ENCODE measurements at places on chromosomes 1 and 21. TPM values are rescaled to one million over a fixed set of nuclear protein-coding genes. Genes with fewer than 3 reads are reported as not detected.

GRCh38 chr21:17427831-17428483 is 84.9 kb upstream of the CXADR start:
- no peaks in the 10 kb centered on the region for H3K36me3 ChIP-seq
- H3K4me1 ChIP-seq: no peaks in the 10 kb centered on the region
- no peak overlapping the region for H3K4me3 ChIP-seq
- DNase-seq: no peak

GRCh38 chr1:108059945-108060344 is 95.0 kb upstream of the VAV3 start:
- DNase-seq: no peak
- peaks cover 40% of the 10 kb centered on the region for H3K4me1 ChIP-seq
- no peak overlapping the region for H3K27ac ChIP-seq
- H3K4me3 ChIP-seq: no peak overlapping the region

DNA sequence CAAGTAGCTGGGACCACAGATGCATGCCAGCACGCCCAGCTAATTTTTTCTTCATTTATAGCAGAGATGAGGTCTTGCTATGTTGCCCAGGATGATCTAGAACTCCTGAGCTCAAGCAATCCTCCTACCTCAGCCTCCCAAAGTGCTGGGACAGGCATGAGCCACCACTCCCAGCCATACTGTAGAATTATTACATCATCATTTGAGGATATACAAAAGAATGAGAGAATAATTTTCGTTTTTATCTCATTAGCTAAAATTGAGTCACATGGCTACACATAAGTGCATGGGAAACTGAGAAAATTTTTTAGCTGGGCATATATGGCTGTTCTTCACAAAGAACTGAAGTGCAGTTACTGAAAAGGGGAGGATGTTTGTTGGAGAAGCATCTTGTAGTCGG is 21.2 kb downstream of the STXBP3 start:
- no peak for DNase-seq
- H3K27ac ChIP-seq: no peak overlapping the region
- no peaks in the 10 kb centered on the region for H3K4me1 ChIP-seq
- peaks cover 70% of the 10 kb centered on the region for H3K36me3 ChIP-seq
- no peak overlapping the region for H3K4me3 ChIP-seq

- H3K4me3 ChIP-seq: no peak overlapping the region
- H3K27ac ChIP-seq: no peak overlapping the region
- DNase-seq: no peak
- H3K36me3 ChIP-seq: no peaks in the 10 kb centered on the region
Observed at GRCh38 chr1:229252228-229252984, 18.5 kb upstream of the RAB4A start.

- peaks cover 12% of the 10 kb centered on the region for H3K36me3 ChIP-seq
- H3K4me3 ChIP-seq: peak within 1 kb of the TSS; percentile 98
- peak within 1 kb of the TSS; percentile 100 for H3K27ac ChIP-seq
- peak; percentile 85 for DNase-seq
- no peaks in the 10 kb centered on the region for H3K27me3 ChIP-seq
- peaks cover 50% of the 10 kb centered on the region for H3K4me1 ChIP-seq
Observed at GRCh38 chr1:153535242-153536011, at the start of gene S100A6. S100A6 (minus strand) TSS chr1:153535991; CDS start chr1:153535339, 652 bp downstream.

DNA sequence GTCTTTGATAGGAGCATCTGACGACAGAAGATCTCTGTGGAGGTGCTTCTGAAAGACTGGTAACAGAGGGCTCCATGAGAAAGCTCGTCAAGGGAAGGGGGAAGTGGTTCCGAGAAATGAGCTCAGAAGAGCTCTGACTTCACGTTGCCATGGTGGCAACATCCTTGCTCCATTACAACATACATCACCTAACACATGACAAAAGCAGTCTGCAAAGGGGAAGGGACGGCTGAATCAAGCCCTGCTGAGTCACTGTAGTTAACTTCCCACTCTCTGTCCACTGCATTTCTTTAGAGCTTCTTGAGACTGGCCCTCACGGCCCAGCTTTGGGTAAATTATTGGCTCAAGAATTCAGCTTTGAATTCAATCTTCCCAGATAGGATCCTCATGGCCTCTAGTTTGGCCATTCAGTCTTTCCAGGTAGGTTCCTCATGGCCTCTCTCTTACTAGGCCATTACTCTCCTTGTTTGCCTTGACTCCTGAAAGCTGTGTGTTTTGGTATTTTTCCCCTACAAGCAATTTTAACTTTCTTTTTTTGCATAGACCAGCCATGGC is 88.0 kb upstream of the ZNF648 start:
- peaks cover 34% of the 10 kb centered on the region for H3K4me1 ChIP-seq
- H3K27me3 ChIP-seq: no peaks in the 10 kb centered on the region
- H3K4me3 ChIP-seq: no peak overlapping the region
- no peaks in the 10 kb centered on the region for H3K36me3 ChIP-seq
- H3K27ac ChIP-seq: peak overlapping the region; percentile 94
- DNase-seq: peak; percentile 63

GRCh38 chr1:227428803-227429202 is 110.5 kb upstream of the CDC42BPA start:
- H3K4me1 ChIP-seq: peaks cover 28% of the 10 kb centered on the region
- no peak for DNase-seq
- no peaks in the 10 kb centered on the region for H3K36me3 ChIP-seq
- peak overlapping the region; percentile 49 for H3K27ac ChIP-seq
- no peak overlapping the region for H3K4me3 ChIP-seq

DNA sequence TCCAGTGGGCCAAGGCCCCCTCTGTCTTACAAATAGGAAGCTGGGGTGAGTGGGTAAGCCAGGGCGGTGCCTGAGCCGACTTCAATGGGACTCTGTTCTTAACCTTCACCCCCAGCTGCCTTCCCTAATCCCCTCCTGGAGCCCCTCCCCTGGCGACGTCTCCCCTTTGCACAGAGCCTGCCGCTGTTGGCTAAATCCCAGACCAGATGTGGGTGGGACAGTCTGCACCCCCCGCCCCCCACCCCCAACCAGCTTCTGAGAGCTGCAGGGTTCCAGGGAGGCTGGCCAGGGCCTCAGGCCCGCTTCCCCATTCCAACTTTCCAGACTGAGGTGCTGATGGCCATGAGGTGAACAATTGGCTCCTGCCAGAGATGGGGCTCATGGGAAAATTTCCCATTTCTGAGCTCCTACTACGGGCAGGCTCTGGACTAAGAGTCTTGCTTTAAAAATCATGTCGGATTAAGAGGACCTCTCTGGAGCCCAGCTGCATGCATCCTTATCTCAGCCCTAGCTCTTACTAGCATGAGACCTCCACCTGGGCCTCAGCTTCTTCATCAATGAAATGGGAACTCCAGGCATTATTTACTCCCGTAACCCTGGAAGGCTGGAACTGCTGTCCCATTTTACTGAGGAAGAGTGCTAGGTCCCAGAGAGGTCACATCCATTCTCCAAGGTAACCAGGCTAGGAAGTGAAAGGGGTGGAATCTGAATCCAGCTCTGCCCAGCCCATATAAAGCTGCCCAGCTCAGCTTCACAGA is 6.4 kb downstream of the COL8A2 start:
- no peak overlapping the region for H3K27ac ChIP-seq
- H3K4me3 ChIP-seq: no peak overlapping the region
- no peaks in the 10 kb centered on the region for H3K27me3 ChIP-seq
- peaks cover 19% of the 10 kb centered on the region for H3K4me1 ChIP-seq
- no peak for DNase-seq

DNA sequence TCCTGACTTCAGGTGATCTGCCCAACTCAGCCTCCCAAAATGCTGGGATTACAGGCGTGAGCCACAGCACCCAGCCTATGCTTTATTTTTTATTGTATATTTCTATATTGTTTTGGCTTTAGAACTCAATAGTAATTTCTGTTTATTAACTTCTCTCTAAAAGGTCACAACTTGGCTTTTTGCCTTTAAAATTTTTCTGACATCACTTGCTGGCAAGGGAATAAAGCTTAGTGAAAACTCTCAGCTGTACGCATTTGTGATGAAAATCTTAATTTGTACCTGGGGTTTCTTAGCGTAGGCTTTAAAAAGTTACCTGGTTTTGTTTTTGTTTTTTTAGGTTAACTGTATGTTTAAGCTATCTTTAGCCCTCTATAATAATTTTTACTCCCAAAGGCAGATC is 36.2 kb downstream of the B3GALNT2 start:
- H3K27ac ChIP-seq: no peak overlapping the region
- no peak for DNase-seq

GRCh38 chr1:44512313-44512885 is 107.3 kb downstream of the RNF220 start:
- DNase-seq: no peak
- H3K4me1 ChIP-seq: no peaks in the 10 kb centered on the region
- H3K4me3 ChIP-seq: no peak overlapping the region
- no peak overlapping the region for H3K27ac ChIP-seq

- no peak overlapping the region for H3K27ac ChIP-seq
- H3K27me3 ChIP-seq: no peaks in the 10 kb centered on the region
- H3K36me3 ChIP-seq: no peaks in the 10 kb centered on the region
Observed at GRCh38 chr1:7356079-7356478, 415.0 kb upstream of the VAMP3 start.

DNA sequence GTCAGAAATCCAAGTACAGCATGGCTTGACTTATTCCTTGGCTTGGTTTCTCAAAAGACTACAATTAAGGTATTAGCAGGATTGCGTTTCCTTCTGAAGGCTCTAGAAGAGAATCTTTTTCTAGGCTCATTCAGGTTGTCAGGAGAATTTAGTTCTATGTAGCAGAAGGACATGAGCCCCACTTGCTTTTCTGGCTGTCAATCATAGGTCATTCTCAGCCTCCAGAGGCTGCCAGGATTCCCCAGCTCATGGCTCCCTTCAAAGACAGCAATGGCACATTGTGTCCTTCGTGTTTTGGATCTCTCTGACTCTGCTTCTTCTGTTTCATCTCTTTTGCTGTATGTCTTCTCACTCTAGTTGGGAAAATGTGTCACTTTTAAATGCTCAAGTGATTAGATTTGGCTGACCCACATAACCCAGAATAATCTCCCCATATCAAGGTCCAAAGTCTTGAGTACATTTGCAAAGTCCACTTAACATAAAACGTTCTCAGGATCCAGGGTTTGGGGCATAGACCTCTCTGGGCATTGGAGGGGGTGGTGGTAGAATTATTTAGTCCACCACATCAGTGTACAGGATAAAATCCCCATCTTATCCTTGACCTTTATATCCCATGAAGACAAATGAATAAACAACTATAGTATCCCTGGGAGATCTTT is 126.7 kb upstream of the BCL9 start:
- no peak overlapping the region for H3K27ac ChIP-seq
- H3K4me3 ChIP-seq: no peak overlapping the region
- no peaks in the 10 kb centered on the region for H3K4me1 ChIP-seq
- H3K27me3 ChIP-seq: peaks cover 9% of the 10 kb centered on the region
- H3K36me3 ChIP-seq: no peaks in the 10 kb centered on the region
- no peak for DNase-seq

DNA sequence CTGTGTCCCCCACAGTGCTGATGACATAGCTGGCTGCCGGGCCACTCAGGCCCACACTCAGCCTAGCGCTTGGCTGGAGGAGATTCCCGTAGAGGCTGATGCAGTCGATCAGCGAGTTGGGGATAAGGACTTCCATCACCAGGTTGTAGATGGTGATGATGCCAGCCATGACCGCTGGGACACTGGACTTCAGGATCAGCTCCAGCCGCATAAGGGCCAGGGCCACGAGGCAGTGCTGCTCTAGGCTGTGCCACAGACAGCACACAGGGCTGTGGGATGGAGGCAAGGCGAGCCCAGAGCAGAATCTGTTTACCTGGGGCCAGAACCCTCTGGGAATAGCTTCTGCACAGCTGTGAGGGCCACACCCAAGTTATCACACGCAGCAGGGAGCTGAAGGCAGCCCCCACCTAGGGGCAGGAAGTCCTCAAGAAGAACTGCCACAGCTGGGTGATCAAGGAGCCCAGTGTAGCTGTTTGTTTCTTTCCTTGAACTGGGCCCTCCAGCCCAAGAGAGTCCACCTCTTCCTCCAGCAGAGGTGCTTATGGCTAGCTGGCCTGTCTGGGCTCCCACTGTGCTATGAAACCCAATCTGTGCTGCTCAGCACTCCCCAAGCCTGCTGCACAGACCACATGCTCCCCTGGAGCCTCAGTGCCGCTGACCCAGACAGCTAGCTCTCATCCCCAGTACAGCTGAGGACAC is 6.2 kb downstream of the SLC2A1 start:
- no peak overlapping the region for H3K4me3 ChIP-seq
- peaks cover 19% of the 10 kb centered on the region for H3K4me1 ChIP-seq
- no peak for DNase-seq
- no peak overlapping the region for H3K27ac ChIP-seq
- H3K27me3 ChIP-seq: peaks cover 4% of the 10 kb centered on the region

DNA sequence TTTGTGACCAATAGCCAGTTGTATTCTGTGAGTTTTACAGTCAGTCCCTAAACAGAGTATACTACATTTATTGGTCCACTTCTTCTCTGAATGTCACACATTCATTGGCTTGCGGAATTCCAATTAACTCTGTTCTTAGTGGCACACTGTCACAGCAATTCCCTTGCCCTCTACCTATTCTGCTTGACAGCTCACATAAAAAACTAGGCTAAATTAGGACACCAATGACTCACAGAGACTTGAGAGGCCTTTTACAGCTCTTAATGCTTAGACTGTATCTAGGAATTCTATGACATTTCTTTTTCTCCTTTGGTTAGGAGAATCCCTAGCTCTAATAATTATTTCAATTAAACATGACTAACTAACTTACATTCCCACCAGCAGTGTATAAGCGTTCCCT is 104.1 kb downstream of the NEGR1 start:
- no peak overlapping the region for H3K4me3 ChIP-seq
- H3K36me3 ChIP-seq: no peaks in the 10 kb centered on the region
- no peaks in the 10 kb centered on the region for H3K4me1 ChIP-seq
- DNase-seq: no peak

GRCh38 chr1:238214449-238214848 is 323.7 kb upstream of the ZP4 start:
- H3K4me1 ChIP-seq: no peaks in the 10 kb centered on the region
- DNase-seq: no peak
- no peaks in the 10 kb centered on the region for H3K27me3 ChIP-seq
- H3K36me3 ChIP-seq: no peaks in the 10 kb centered on the region
- no peak overlapping the region for H3K27ac ChIP-seq

GRCh38 chr1:37922767-37923550 is 23.9 kb downstream of the INPP5B start:
- H3K36me3 ChIP-seq: peaks cover 5% of the 10 kb centered on the region
- DNase-seq: no peak
- no peak overlapping the region for H3K4me3 ChIP-seq
- no peak overlapping the region for H3K27ac ChIP-seq
- peaks cover 32% of the 10 kb centered on the region for H3K4me1 ChIP-seq

DNA sequence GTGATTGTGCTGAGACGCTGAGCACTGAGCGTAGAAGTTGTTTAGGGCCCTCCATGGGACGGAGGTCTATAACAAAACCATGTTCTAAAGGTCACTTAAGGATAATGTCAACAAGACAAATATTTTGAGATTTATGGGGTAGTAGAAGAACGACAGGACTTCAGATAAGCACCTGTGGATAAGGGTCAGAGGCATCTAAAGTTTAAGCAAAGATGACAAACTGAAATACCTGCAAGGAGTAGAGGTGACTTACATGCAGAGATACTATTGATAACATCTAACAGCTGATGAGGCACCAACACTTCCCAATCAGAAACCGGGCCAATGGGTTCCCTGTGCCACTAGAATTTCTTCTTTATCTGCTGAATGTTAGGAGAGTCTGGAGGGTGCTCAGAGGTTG is 83.5 kb downstream of the CENPF start:
- no peaks in the 10 kb centered on the region for H3K36me3 ChIP-seq
- DNase-seq: no peak
- no peak overlapping the region for H3K27ac ChIP-seq

- no peaks in the 10 kb centered on the region for H3K27me3 ChIP-seq
- H3K4me3 ChIP-seq: no peak overlapping the region
- no peaks in the 10 kb centered on the region for H3K36me3 ChIP-seq
- H3K4me1 ChIP-seq: no peaks in the 10 kb centered on the region
- no peak for DNase-seq
Observed at GRCh38 chr1:190001187-190001586, 476.5 kb downstream of the BRINP3 start.

Gene SPEN
- 54.7 TPM for total RNA-seq

Gene KIRREL1
- total RNA-seq: 26.9 TPM

Gene FBXO44
- total RNA-seq: 18.4 TPM

Measured in lower lobe of right lung (tissue), 2 donors.